GM23338 (cell line): ENCODE measurements at places on chromosomes 2 and 18.

- DNase-seq, result no peak
Observed at GRCh38 chr2:20471148-20471547, 24.3 kb downstream of the RHOB start.

- no peak for DNase-seq
Observed at GRCh38 chr2:236862961-236863728, 222.5 kb upstream of the COPS8 start.

- DNase-seq, result no peak
Observed at GRCh38 chr2:52703004-52703403, 1064.6 kb upstream of the CHAC2 start.

DNA sequence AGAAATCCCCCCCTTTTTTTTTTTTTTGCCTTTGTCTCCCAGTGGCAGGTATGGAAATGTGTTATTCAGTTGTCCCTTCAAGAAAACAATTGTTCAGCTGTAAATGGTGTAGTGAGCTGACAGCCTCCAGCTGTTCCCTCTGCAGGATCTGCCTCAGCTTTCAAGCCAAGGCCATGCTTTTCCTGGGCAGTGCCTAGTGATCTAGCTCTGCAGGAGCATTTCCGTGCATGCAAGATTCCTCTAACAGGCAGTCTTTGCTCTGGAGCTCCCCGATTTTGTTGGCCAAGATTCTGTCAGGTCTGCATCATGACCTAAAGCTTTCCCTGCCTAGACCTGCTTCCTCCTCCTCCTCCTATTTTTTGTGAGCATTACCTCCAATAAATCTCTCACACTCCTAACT is 300.7 kb upstream of the UBE2E3 start:
- DNase-seq, result peak; percentile 57

- no peak for DNase-seq
Observed at GRCh38 chr18:13446610-13447461, 228.3 kb downstream of the LDLRAD4 start.

DNA sequence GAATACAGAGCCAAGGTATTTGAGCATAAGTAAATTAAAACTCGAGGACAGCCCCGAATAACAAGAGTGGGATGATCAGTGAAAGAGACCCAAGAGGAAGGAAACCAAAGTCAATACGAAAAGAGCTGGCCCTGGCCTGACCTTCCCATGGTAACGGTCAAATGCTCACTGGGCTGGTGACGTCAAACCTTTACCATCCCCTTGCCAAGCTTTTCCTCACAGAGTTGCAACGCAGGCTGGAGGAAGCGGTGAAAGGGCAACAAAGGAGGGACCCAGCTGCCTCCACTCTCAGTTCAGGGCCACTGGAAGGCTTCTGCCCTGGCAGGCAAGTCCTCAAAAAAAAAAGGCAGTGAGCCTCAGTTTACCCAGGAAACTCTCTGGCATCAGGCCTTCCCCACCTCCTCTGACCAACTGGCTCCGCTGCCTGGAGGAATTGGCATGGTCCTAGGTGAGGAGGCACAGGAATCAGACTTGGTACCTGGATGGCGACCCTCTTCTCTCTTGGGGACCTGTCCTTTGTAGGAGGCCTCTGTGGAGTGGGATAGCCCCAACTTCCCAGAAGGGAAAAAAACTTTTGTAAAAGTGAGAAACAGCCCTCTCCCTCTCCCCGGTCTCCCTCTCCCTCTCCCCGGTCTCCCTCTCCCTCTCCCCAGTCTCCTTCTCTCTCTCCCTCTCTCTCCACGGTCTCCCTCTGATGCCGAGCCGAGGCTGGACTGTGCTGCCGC is 212.4 kb downstream of the ANAPC1 start:
- DNase-seq, result no peak

DNA sequence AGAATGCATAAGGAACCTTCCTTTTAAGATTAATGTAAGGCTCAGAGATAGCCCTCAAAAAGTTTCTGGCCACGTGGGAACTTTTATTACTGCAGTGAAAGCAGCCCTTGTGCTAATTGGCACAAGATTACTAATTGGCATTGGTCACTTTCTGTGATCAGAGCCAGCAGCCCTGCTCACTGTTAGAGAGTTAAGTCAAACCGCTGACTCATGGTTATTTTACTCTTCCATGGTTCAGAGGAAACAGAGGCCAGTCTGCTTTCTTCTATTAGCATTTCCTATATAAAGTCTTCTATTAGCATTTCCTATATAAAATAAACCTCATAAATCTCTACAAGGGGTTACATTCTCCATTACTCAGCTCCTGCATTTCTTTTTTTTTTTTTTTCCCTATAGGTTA is 1.5 kb upstream of the SLC35G4 start:
- DNase-seq, result no peak

DNA sequence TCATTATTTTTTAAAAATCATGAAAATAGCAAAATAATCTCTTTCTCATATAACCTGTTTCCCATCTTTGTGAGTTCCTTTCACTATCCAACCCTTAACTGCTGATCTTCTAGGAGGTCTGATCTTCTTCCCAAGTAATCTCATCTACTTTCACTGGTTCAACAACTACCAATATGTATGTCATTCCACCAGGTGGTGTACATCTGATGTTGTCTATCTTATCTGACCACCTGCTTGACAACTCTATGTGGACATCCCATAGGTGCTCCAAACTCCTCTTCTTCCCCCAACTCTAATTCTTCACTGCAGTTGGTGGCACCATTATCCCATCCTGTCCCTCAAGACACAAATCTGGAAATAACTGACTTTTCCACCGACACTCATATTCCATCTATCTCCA is 62.5 kb downstream of the FAM228A start:
- DNase-seq, result no peak

DNA sequence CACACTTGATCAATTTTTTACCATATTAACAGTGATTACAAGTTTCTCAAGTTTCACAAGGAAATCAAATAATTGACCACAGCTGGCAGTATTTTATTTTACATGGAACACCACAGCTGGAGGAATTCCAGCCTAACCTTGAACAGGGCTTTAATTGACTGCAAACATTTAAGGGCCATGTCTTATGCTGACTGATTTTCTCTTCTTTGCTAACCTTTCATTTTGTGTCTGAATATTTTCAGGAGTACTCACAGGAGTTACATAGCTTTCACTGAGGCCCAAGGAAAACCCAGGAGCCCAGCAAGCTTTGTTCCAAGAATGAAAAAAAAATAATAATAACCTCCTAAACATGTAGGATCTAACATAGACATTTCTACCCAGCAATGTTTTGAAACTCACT is 49.6 kb downstream of the FRZB start:
- no peak for DNase-seq

DNA sequence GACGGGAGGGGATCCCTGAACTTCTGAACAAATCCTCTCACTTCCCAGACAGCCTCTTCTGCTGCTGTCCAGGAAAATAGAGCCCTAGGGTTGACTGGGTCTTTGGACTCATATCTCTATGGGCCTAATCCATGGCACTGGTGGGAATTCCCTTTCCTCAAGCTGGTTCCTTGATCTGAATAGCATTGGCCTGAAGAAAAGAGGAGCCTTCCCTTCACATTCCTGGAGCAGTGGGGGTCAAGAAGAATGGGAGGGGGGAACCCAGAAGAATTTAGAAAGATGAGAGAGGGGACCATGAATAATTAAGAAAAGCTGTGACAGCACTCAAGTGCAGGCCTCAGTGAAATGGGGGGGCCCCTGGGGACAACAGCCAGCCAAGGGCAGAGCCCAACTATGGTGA is 80.2 kb downstream of the COL6A3 start:
- no peak for DNase-seq

DNA sequence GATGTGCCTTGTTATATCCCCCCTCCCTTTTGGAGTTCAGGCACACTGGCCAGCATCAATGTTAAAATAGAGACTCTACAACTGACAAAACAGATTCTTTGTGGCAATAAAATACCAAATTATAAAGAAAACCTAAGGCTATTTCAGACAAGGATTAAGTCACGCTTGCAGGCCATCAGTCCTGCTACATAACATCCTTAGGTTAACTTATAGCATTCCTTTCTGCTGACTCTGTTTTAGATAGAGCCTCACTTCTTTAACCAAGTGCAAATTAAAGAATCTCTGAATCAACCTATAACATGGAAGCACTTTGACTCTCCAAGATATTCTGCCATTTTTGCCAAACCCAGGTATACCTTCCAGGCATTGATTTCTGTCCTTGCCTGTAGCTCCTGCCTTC is 784.6 kb downstream of the RNF144A start:
- no peak for DNase-seq

- DNase-seq, result no peak
Observed at GRCh38 chr18:63137999-63138435, 181.6 kb downstream of the BCL2 start.

DNA sequence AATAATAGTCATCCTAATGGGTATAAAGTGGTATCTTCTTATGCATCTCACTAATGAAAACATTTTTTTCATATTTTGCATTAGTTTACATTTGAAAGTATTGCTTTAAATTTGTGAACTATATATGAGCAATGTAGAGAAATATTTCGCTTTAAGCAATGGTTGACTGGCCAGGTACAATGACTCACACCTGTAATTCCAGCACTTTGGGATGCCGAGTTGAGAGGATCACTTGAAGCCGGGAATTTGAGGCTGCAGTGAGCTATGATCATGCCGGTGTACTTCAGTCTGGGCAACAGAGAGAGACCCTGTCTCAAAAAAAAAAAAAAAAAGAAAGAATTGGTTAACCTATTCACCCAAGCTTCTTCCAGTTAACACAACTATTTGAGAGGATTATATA is 15.1 kb downstream of the ZCCHC2 start:
- DNase-seq, result no peak

DNA sequence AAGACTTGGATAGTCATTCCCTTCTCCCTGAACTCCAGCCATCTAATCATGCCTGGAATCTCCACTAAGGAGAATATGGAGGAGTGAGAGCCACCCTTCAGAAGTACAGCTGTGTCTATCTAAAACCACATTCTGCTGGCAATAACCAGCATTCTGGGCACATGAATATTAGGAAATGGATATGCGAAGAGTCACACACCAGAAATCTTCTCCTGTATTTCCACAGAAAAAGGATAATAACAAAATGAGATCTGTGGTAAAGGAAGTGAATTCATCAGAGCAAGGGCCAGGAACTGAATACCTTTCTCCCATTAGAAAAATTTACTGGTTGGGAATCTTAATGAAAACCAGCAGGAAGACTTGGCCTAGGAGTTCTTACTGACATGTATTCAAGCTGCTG is 218.8 kb downstream of the SCG2 start:
- no peak for DNase-seq

DNA sequence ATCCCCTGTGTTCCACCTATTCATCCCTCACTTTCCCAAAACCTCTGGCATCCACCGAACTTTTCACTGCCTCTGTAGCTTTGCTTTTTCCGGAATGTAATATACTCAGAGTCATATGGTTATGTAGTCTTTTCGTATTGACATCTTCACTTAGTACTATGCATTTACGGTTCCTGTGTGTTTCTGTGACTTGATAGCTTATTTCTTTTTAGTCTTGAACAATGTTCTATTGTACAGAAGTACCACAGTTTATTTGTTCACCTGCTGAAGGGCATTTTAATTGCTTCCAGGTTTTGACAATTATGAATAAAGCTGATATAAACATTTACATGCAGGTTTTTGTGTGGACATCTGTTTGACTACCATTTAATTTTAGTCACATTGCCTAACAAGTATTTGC is 154.7 kb upstream of the DOK6 start:
- DNase-seq, result no peak

DNA sequence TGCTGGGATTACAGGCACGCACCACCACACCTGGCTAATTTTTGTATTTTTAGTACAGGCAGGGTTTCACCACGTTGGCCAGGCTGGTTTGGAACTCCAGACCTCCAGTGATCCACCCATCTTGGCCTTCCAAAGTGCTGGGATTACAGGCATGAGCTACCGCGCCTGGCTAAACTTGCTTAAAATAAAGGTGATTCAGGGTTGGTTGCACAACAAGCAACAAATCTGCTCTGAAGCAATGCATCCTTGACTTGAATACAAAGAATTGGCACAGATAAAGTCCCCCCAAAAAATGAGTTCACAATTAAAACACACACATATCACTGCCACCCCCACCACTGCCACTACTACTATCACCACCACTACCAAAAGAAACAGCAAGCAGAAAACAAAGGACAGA is 34.9 kb downstream of the CCDC88A start:
- no peak for DNase-seq

GRCh38 chr18:841647-842370 is 29.8 kb upstream of the YES1 start:
- no peak for DNase-seq

DNA sequence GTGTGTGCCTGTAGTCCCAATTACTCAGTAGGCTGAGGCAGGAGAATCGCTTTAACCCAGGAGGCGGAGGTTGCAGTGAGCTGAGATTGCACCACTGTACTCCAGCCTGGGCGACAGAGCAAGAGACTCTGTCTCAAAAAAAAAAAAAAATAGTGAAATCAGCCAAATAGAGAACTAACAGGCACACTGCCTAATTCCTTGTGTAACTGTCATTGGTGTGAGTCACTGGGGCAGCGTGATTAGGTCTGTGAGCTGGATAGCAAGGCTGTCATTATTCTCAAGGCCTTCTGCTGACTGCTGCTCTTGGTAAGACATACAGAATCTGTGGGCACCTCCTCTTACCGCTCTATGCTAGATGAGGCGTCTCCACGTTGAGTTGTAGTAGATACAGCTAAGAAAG is 270.3 kb downstream of the NEDD4L start:
- no peak for DNase-seq

DNA sequence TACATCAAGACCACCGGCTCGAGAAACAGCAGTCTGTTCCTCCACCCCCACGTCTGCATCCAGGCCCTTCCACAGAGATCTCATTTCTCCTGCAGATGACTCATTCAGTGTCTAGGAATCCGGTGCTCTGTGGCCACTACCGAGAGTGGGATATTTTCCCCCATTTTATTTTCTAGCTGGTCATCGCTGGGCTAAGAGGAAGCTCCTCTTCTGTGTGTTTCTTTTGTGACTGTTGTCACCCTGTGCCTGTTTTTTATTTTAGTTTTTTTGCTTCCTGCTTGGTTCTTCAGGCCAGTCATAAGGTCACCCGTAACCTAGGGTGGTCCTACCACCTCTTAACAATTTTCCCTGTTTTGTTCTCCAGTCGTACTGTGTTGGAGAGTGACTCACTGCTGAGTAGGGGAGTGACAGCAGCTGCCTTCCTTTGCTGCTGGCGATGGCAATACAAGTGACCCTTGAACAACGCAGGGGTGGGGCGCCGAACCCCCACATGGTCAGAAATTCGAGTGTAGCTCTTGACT is 6.7 kb downstream of the RAMP1 start:
- no peak for DNase-seq

DNA sequence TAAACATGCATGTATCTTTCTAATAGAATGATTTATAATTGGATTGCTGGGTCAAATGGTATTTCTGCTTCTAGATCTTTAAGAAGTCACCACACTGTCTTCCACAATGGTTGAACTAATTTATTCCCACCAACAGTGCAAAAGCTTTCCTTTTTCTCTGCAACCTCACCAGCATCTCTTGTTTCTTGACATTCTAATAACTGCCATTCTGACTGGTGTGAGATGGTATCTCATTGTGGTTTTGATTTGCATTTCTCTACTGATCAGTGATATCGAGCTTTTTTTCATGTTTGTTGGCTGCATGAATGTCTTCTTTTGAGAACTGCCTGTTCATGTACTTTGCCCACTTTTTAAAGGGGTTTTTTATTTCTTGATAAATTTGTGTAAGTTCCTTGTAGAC is 182.5 kb downstream of the ANKRD44 start:
- no peak for DNase-seq

GRCh38 chr2:65429786-65430602 is 2.4 kb downstream of the SPRED2 start:
- peak; percentile 39 for DNase-seq

- peak; percentile 71 for DNase-seq
Observed at GRCh38 chr18:61892683-61893308, at the start of gene RNF152. Gene RNF152, minus strand, starts transcription at chr18:61893007. Its CDS starts 76,544 bp downstream, at chr18:61816463.

- no peak for DNase-seq
Observed at GRCh38 chr2:194151231-194151630, 1505.8 kb upstream of the SLC39A10 start.
